Stimulated activated CD4-positive, alpha-beta T cell treated with anti-CD3 and anti-CD28 coated beads, Interleukin-1b, Interleukin-23, amount 100 ng/mL, for 1 hour (primary cell): ENCODE measurements at places on chromosomes 3 and 15.

DNA sequence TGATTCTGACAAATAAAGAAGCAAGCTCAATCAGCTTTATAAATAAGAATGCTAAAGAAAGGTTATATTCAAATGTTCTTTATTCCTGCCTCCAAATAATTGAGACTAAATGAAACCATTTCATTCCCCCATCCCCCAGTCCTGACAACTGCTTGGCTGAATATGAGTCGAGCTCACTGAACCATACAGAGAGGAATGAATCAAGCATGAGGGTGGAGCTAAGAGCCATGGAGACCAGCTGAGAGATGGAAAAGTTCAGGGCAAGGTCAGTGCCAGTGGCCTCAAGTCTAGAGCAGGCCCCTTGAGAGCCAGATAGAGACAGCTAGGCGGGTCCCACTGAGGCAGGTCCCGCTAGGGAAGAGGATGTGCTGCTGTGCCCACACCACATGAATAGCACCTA is 188.7 kb upstream of the EIF1B start:
- no peak for DNase-seq

- DNase-seq = no peak
Measured at GRCh38 chr15:55969582-55969981, 23.8 kb downstream of the NEDD4 start.

GRCh38 chr3:39075910-39076309 is 24.1 kb downstream of the WDR48 start:
- DNase-seq = no peak

- no peak for DNase-seq
Measured at GRCh38 chr3:156400735-156401134, 154.2 kb downstream of the SSR3 start.

DNA sequence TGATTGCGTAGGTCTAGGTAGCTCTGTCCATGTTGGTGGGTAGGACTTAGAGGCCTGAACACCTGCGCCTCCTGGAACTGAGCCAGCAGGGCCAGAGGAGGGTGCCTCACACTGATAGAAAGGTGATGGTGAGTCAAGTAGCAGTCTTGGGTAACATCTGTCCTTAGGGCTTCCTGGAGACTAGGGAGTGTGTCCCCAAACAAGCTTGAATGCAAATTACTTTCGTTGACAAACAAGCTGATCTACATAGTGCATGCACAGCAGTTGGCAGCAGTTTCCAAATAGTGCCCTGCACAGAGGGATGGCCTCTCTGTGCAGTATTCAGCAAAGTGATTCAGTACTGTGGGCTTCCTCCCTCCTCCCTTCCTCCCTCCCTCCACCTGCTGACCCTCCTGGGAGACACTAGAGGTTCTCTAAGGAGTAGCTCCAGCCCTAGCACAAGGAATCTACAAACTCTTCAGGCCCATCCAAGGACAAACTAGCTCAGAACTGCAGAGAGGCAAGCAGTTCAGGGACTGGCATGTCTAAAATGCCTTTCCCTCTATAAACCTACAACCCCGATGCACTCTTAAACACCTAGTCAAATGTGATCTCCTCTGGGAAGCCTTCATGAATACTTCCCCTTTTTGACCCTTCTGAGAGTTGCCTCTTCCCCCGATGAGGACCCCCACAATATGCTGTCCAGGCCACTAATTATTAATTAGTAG is 61.0 kb downstream of the TLE3 start:
- no peak for DNase-seq

GRCh38 chr15:98121957-98122356 is 161.5 kb downstream of the ARRDC4 start:
- DNase-seq = no peak

DNA sequence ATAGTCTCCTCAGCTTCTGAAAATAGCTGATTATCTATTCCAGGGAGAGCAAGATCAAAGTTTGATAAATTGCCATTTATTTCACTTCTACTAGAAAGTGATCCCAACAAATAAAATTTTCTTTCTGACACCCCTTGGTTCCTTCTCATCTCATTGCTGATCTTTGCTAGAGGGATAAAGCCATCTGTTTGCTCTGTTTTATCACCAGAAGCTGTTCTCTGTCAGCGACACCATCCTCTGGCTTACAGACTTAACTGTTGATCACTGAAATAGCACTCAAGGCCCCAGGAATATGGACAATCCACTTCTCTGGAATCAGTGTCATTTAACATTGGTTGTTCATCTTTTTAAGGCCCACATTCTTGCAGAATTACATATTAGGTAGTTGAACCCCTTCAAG is 219.0 kb downstream of the LSAMP start:
- no peak for DNase-seq

DNA sequence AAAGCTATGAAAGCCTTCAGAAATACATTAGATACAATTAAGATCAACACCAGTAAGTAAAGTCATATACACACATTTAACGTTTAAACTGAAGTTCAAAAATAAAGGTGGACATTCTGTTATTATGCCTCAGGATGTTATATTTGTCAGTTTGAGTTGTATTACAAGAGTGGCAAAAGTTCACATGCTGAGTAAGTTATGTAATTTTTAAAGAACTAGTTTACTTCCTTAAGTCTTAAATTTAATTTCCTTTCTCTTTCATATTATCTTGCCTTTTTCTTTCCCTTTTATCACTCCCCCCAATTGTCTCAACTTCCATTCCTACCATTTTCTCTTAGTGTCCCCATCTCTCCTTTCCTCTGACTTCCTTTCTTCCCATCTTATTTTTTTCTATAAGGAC is 4.9 kb upstream of the GPR87 start:
- no peak for DNase-seq

DNA sequence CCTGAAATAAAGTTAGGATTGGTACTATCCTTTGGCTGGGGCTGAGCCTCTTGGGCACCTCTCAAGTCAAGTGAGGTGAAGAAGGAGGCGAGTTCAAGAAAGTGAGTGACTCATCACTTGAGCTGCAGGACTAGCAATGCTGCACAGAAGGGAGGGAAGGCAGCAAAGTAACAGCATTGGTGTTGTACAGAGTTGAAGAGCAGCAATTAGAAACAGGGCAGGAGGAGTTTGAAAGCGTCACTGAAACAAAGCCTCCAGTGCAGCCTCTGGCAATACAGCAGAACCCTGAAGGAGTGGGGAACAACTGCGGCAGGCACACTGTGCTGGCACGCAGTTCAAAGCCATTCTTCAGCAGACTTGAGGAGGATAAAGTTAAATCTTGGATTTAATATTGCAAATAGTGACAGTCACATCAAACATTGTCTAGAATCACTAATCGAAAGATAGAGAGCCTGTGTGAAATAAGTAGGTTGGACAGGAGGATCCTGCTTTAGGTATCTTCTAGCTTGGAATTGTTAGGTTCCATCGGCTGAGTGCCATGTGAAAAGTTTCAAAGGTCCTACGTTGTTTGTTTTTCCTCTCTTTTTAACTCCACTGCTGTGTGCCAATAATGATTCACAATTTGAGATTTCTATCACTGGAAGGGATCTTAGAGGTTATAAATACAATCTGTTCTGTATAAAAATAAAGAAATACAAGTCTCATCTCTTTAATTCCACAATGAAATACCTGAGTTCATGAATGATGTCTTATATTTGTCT is 479.8 kb downstream of the NAALADL2 start:
- no peak for DNase-seq

DNA sequence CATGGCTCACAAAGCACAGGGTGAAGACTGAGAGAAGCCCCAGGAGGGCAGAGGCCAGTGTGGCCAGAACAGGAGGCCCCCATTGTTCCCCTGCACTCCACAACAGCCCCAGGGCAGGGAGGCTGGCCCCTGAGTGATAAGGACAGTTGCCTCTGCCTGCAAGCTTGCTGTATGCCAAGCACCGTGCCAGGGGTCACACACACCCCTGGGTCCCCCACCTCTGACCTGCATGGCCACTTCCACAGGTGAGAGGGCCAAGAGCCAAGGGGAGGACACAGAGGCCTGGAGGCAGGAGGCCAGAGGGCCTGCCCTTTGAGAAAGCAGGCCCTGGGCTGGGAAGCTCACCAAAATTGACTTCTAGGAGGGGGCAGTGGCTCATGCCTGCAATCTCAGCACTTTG is 23.7 kb downstream of the ATRIP start:
- DNase-seq = no peak

DNA sequence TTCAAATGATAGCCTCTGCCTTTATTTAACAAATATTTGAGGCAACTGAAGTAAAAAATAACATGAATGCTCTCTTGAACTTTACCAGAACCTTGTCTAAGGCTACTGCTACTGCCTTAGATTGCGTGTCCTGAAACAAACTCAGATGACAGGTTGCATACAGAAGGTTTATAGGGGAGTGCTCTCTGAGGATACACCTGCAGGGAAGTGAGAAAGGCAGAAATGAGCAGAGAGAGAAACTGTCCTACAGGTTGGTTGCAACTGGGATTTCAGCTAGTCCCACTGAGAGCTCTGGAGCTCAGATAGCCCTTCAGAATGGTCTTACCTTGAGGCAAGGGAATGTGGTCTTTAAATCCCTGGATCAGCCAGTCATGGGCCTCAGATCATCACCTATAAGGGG is 165.5 kb downstream of the IL5RA start:
- no peak for DNase-seq

- no peak for DNase-seq
Measured at GRCh38 chr3:16468336-16469098, 45.0 kb downstream of the RFTN1 start.

DNA sequence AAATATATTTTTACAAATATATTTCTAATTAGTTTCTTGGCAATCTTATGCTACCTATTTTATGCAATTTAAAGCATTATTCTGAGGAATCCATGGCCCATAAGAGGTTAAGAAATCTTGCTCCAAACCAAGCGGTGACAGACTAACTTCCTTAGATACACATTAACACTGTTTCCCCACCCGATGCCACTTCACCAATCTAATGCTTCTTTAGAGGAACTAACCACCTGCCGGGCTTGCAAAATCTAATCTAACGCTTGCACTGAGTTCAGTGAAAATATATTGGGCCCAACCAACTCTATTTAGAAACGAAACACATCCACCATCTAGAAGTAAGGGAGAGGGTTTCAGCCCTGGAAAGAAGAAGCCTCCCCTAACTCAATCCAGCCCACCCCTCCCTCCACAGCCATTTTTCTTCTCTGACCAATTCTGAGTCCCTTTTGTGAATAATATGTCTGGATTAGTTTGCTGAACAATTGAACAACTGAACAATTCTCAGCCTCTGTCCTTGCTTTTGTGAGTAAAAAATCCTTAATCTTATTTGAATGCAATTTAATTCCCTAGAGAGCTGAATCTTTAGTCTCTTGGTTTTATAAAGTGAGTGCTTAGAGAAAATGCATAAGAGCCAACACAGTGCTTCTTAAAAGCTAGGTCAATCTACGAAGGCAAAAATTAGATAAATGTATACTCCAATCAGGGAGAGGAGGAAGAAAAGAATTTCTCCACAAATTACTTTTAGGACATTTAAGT is 150.4 kb upstream of the ADAMTS9 start:
- DNase-seq = no peak

GRCh38 chr3:120673116-120673515 is 8.9 kb downstream of the HGD start:
- no peak for DNase-seq

DNA sequence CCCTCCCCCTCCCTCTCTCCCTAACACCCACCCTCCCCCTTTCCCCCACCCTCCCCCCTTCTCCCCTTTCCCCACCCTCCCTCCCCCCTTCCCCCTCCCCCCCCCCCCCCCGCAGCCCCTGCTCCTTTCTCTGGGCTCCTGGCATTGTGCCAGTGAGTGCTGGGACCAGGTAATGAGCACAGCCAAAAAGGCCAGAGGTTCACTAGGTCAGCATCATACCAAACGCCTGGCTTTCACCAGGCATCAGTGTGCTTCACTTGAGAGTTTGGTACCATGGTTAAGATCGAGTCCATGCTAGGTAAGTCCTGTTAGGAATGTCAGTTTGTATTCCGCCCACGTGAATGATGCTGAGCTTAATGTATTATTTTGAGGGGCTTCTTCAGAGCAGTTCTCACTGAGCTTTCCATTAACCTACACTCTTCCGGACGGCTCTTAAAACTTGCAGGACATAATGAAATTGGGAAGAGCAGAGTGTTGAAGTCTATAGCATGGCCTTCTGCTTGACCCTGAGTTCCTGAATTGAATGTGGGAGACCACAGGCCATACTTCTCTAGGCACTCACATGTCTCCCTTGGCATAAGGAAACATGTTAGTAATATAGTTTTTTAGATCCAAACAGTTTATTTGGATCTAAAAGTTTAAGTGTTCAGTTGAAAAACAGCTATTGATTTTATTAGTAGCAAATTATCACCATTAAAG is 45.6 kb downstream of the SENP2 start:
- DNase-seq = no peak

DNA sequence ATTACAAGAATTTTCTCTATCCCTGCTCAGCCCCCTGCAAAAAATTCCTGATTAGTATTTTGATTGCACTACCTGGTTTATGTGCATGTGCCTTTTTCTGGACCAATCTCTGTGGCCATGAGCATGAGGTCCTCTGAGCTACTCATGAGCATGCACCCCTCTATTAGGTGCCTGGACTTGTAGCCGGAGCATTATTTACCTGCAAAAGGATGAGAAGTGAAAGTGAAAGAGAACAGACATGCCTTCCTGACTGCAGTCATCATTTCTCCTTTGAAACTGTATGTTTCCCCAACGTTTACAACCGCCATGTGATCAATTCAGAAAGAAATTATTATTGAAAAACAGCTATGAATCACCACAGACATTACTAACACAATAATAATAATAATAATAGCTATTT is 1008.8 kb downstream of the ROBO2 start:
- DNase-seq = no peak

GRCh38 chr15:78691167-78691850 is 50.3 kb upstream of the CHRNB4 start:
- DNase-seq = no peak

DNA sequence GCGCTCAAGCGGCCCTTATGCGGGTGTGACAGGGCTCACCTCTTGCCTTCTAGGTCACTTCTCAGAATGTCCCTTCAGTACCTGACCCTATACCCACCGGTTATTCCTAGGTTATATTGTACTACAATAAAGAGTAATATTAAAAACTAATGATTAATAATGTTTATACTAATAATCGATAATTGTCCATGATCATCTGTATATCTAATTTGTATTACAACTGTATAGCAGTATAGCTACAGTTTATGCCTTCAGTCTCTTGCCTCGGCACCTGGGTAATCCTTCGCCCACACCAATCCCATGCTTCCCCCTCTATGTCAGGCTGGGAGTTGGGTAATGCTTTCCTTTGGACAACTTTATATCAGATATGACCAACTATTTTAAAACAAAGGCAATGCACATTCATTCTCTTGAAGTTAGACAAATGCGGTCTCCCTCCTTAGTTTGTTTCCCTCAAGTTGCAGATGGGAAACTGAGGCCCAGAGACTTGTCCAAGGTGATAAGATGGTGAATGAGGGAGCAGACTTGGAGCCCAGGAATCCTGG is 3.4 kb downstream of the FAH start:
- no peak for DNase-seq

DNA sequence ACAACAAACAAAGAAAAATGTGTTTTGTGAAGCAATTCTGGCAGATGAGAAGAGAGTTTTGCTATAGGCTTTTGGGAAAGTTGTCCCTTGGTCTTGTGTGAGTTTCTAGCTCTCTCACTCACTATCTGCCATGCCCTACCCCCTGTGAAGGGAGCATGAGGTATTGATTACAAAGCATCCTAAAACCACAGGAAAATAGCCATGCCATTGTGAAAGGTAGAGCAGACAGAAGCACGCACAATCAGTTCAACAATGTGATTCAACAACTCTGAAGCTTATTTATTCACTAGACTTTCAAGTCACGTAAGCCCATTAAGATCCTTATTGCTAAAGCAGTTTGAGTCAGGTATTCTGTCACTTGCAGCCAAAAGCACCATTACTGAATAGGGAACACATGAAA is 6.5 kb upstream of the AQR start:
- DNase-seq = no peak

- no peak for DNase-seq
Measured at GRCh38 chr3:134082582-134082981, 52.9 kb upstream of the SLCO2A1 start.

GRCh38 chr3:147712357-147712756 is 303.2 kb downstream of the ZIC1 start:
- DNase-seq = no peak
